ENCODE measurements at places on chromosomes 16 and 17.

GRCh38 chr16:77396461-77396860 is 38.4 kb downstream of the ADAMTS18 start:
- DNase-seq = no peak

DNA sequence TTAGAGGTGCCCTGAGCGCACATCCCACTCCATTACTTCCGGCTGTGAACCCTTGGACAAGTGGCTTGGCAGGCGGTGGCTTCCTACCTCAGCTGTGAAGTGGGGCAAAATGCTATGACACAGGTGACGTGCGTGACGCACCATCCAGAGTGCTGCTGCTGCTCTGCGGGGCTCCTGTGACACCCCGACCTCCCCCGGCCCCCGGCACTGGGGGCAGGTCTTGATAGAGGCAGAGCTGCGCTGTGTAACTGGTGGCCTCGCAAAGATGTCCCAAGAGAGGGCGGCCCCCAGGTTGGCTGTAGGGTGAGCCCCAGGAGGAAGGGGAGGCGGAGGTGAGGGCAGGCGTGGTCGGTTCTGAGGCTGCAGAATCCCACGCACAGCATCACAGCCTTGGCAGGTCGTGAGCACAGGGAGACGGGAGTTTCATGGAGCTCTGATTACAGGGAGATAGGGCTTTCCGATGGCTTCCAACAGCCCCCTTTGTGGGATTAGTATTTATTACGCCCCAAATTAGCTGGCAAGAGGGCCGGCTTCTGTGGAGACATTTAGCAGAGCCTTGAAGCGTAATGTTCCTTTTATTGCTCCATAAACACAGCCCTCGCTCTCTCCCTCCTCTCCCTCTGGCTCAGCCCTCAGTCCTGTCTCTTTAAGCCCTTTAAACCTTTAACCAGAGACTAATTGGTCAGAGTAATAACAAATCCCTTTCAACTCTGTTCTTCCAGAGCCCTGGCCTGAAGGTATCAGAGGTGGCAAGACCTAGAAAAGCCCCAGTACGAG is 328.1 kb downstream of the C16orf95 start:
- DNase-seq = no peak

- DNase-seq = no peak
Measured at GRCh38 chr16:58499615-58500351, at the start of gene NDRG4. TSS of gene NDRG4 (plus strand) at chr16:58500143. CDS start at chr16:58500249, 106 bp downstream.

- DNase-seq = no peak
Measured at GRCh38 chr17:73401911-73402310, 90.1 kb upstream of the CDC42EP4 start.

DNA sequence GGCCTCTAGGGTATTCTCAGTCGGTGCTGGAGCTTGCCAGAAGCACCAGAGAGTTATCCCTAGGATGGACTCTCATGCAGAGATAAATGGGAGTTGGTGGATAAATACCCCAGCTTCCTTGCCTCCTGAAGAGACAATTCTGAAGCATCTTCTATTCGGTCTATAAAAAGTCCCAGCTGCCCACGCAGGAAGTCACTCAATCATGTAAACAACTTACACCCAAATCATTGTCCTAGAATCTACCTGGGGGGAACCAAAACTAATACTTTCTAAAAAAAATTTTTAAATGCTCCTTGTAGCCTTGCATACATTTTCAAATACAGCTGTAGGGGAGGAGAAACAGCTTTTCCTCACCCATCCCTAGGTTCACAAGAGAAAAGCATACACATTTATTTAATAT is 66.6 kb upstream of the ELAC2 start:
- DNase-seq = no peak

DNA sequence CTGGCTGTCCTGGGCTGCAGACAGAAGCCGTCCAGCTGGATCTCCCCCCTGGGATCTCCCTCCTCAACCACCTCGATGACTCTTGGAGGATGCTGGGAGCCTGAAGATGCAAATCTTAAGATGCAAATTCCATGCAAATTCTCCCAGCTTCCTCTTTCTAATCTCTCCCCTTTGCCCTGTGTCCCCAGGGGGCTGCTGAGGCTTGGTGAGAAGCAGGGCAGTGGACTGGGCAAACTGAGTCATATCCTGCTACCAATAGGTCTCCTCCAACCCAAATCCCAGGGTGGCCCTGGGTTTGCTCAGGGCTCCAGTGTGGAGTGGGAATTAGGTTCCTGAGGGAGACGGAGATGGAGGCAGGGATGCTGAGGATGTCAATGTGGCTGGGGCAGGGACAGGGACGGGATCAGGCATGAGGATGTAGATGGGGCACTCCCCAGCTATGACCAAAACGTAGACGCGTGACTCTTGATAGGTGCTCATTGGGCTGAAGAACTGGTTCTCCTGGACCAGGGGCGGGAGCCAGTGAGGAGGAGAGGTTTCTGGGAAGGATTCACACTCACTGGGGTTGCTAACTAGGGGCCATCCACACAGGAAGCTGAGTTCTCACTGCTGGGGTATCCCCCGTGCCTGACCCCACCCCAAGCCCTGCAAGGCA is 3.6 kb upstream of the ALOX12B start:
- DNase-seq = peak; percentile 71
